Tongue (tissue), 3 donors: ENCODE measurements at places on chromosomes 7 and 10.

GRCh38 chr7:74455928-74456327, 2.2 kb downstream of the GTF2IRD1 start:
- no peak for DNase-seq

DNA sequence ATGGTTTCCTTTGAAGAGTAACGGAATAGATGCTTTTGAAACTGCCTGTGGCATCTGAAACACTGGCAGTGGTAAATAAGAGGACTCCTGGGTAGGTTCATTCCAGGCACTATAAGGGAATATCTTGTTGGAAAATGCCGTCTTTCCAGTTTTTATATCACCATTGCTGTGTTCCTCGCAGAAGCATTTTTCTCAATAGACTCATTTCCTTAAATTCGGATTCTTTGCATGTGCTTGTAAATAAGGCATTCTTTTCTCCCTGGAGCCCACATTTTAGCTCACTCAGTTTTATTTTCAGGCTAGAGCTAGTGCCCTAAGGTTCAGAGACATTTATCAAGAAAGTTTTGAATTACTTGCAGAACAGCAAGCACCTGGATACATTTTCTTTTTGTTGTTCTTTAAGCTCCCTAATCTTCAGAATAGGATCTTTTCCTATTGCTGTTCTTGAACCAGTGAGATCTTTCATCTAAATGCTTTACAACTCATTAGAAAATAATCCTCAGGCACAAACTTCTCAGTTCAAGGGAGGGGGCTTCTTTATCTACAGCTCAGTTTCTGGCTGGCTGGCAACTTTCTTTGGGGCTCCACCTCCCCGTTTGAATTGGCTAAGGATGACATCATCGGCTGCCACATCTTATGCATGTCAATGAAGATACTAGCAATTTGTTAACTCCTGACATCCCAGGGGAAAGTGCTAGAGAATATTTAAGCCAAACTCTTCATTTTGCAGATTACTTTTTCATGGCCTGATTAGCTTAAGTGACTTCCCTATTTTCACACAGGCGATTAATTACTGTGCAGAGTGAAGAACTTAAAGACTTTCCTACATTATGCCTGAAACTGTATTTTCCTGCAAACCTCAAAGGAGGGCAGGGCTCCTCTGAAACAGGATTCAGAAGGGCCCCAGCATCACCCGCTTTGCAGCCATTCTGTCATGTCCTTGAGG, 133.7 kb upstream of the RSU1 start:
- peak; percentile 92 for DNase-seq

DNA sequence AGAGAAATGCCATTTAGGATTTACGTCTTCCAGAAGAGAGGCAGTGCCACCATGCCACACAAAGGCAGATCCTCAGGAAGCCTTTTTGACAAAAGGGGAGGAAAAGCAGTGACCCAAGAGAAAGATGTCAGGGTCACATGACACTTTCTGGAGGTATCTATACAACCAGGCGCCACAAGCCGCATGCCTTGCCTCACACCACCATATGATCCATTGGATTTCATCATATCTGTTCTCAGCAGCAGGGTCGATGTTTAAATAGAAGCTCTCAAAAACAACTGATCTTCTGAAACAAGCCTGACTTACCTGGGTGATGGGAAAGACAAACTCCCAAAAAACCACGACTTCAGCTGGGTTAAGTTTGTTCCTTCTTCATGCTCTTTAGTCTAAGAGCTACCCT, 52.5 kb upstream of the UNC5B start:
- DNase-seq = no peak

GRCh38 chr7:6437251-6437650, 10.5 kb downstream of the DAGLB start:
- no peak for DNase-seq

DNA sequence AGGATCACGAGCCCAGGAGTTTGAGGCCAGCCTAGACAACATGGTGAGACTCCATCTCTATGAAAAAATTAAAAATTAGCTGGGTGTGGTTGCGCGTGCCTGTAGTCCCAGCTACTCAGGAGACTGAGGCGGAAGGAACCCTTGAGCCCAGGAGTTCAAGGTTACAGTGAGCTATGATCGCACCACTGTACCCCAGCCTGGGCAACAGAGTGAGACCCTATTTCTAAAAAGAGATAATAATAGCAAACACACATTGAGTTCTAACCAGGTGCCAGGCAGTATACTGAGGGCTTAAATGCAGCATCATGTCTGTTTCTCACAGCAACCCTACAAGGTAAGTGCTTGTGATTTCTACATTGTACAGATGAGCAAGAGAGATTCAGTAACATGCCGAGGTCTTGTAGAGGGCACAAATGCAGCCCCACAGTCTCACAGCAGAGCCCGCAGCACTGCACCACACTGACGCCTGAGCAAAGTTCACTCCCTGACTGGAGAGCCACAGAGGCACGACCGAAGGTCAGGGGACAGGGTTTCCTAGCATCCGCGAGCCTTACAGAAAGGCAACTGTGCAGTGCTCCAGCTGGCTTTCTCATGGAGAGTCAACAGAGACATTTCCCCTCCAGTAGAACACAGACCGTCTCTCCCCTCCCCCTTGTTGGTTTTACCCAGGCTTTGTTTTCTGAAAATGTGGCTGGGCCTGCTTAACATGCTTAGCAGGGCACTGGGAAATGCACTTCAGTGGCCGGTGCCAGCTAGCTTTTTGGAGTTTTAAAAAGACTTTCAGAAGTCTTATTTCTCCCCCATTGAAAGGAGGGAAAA, 36.5 kb downstream of the PDSS1 start:
- peak; percentile 55 for DNase-seq

GRCh38 chr7:148871551-148871950, 12.5 kb downstream of the EZH2 start:
- no peak for DNase-seq

GRCh38 chr7:29454899-29455451, 108.7 kb upstream of the PRR15 start:
- DNase-seq = no peak

DNA sequence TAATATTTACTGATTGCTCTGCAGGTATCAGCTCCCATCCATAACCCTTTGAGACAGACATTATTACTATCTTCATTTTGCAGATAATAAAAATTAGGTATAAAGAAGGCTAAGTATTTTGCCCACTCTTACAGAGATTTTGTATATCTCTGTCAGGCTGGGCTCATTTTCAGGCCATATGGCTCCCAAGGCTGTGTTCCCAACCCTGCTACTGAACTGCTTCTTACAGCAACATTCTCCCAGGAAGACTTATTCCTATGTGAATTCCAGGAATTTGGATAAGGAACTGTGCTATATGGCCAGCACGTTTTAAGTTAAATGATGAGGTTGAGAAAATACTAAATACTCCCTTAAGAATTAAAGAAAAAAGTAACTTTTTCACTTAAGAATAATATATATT, 1.9 kb upstream of the TMEM106B start:
- DNase-seq = no peak

DNA sequence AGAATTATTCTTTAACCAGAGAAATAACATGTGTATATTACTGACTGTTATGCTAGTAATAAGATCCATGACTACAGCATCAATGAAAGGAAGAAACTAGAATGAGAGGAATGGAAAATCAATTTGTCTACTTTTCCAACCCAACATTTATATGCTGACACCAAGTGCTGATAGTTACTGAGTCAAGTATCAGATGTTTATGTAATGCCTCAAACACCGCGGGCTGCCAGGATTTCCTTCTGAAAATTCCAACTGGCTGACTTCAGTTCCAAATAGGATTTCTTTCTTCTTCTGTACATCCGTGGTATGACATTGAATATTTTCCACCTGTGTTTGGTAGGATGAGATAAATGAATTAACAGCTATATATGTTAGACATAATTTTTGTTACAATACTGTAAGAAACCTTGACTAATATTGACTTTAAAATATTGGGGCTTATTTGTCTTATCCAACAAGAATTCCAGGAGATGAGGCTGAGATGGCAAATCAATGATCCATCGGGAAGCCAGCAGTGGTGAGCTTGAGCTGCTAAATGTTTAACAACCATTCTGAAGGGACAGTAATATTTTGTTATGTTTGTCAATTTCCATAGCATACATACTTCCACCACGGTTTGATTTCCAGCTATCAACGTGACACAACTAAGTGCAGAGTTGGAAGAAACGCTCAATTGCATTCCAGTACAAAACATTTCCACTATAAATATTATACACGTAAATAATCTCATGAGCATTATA, 435.2 kb upstream of the AUTS2 start:
- peak; percentile 62 for DNase-seq

- no peak for DNase-seq
Observed at GRCh38 chr10:61071580-61071979, 127.6 kb upstream of the RHOBTB1 start.

- DNase-seq = no peak
Observed at GRCh38 chr7:83528925-83529423, 120.0 kb downstream of the SEMA3E start.

DNA sequence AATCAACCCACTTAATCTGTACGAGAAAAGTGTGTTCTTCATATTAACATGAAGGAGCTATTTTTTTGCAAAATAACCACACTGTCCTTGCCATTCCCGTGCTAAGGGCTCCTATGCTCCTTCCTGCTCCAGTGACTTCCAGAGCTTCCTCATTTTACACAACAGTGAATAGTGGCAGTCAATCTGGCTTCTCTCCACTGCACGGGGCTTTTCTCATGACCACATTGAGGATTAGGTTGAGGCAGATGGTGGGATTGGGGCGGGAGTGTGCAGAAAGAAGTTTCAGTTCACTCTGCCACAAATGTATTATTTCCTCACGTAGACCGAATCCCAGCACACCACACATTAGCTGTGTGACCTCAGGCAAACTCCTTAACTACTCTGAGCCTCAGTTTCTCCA, 235.1 kb downstream of the ARHGAP12 start:
- no peak for DNase-seq

GRCh38 chr10:131452926-131453720, 141.6 kb upstream of the TCERG1L start:
- DNase-seq = peak; percentile 89

DNA sequence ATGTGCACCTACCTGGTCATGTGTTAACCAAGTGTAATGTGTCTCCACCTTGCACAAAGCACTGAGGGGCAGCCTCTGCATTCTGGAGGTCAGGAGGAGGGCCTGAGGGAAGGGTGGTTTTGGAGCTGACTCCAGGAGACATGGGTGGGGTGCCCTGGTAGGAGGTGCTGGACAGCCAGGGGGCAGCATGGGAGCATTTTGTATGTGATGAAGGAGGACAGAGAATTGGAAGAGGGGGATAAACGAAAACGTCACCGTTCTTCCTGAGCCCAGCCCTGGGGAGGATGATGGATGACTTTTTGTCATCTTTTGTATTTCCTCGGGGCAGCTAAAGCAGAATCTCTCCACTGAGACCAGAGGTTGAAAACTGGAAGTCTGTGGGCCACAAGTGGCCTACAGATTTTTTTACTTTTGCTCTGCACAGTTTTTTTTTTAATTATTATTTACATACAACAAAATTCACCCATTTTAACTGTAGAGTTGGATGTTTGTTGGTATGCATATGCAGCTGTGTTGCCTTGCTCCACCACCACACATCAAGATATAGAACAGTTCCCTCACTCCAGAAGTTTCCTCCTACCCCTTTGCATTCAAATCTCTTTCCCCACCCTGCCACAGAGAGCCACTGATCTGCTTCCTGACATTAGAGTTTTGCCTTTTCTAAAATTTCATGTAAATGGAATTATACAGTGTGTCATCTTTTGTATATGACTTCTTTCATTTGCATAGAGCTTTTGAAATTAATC, 242.5 kb downstream of the VTI1A start:
- peak; percentile 45 for DNase-seq

GRCh38 chr7:101929256-101929655, 111.8 kb downstream of the CUX1 start:
- DNase-seq = no peak

DNA sequence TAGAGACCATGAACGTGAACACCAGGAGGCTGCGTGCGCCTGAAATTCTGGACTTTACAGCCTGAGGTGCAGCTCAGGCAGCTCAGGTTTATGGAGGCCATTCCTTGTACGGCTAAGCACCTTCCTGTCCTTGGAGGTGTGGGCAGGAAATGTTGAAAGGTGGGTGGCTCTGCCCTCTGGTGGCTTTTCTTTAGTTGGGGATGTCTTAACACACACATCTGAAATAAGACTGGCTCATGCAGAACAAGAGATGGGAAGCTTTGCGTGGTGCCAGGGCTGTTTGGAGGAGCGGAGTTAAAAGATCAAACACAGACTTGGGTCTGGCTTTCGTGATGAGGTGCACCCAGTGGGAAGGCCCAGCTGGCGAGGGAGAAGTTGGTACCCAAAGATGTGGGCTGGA, 64.1 kb downstream of the DOCK1 start:
- DNase-seq = no peak

GRCh38 chr7:95264363-95264891, 59.9 kb downstream of the PON1 start:
- DNase-seq = peak; percentile 63
